ENCODE measurements at places on chromosomes 5 and 9.

DNA sequence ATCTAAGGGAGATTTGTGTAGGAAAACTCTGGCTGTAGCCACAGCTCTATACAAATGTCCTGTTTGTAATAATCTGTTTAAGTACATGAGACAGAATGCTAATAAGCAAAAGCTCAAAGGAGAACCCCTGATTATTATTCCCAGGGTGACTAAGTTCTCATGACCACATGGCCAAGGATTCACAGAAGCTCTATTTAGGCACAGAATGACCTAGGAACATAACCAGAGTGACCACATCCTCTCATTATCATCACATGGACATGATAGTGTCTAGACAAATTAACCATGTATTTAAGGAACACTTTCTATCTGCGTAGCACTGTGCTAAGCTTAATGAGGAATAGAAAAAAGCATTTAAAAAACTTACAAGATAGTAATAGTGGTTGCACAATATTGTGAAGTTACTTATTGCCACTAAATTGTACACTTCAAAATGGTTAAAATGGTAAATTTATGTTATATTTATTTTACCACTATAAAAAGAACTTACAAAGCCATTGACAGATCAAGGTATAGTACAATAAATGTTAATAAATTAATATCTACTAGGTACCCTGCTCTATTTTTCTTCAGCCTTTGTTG, 56.3 kb downstream of the STX17 start:
- DNase-seq = no peak

DNA sequence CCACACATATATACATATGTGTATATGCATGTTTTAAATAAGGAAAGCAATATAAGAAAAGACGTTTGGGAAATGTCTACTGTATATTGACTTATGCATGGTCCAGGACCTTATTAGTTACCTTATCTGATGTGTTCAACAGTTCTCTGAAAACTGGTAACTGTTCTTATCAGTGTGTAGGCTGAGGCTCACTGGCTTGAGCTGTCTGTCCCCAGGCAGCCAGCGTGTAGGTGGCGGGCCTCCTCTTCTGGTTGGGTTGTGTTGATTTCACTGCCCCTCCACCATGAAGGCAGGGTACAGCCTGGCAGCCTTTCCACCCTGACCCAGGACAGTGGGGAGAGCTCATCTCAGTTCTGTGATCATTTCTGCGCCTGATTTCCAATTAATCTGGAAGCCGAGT, 38.7 kb upstream of the SEMA4D start:
- peak; percentile 23 for DNase-seq

DNA sequence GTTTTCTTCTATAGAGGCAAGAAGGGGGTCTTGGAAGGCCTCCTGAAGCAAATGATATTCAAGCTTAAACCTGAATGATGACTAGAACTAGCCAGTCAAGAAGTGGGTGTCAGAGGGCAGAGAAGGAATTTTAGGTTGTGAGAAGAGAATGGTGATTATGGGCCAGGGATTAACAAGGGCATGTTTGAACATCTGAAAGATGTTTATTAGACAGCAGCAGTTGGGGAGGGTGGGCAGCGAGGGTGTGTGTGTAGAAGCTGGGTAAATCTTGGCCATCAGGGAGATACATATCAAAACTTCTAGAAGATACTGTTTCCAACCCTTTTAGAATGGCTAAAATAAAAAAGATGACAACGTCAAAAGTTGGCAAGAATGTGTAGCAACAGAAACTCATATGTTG, 54.5 kb downstream of the MAN2A1 start:
- DNase-seq = no peak

DNA sequence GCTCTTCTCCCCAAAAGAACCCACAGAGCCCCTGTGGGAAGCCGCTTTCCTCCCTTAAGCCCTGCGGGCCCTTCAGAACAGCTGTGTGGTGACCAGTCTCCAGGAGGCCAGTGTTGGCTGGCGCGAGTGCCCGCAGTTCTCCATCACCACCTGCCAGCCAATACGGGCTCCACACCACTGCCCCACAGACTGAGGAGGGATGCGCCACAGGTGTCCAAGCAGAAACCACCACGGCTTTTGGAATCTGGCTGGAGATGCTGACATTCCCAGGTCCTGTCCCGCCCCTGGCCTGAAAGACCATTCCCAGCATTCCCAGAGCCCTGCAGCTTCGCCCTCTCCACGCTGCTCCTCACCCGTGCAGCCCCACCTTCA, 12.8 kb downstream of the CCNI2 start:
- DNase-seq = no peak

DNA sequence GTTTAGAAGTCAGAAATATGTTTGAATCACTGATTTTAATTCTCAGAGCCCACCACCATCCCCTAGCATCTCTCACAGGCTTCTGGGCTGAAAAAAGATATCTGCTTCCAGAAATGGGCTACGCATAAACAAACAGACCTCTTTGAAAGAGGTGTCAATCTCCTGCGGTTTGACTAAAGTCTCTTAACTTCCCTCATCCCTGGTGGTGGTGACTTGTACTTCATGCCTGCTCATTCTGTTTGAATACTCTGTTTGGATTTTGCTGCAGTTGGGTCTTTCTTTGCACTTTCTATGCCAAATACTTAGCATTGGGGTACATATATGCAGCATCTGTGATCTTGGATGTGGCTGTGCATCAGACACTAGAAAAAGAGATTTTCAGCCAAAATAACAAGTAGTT, 157.2 kb upstream of the ATP10B start:
- no peak for DNase-seq

DNA sequence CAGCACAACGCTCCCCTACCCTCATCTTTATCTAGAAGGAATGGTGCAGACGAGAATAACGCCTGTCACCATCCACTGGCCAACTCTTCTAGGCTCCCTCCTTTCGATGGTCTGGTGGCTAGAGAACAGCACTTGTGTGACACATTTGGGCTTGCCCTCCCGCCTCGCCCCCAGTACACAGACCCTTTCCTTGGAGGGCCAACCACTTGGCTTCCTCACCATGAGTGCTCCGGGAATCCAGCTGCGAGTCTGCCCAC, 1.4 kb downstream of the GNAQ start:
- DNase-seq = no peak

DNA sequence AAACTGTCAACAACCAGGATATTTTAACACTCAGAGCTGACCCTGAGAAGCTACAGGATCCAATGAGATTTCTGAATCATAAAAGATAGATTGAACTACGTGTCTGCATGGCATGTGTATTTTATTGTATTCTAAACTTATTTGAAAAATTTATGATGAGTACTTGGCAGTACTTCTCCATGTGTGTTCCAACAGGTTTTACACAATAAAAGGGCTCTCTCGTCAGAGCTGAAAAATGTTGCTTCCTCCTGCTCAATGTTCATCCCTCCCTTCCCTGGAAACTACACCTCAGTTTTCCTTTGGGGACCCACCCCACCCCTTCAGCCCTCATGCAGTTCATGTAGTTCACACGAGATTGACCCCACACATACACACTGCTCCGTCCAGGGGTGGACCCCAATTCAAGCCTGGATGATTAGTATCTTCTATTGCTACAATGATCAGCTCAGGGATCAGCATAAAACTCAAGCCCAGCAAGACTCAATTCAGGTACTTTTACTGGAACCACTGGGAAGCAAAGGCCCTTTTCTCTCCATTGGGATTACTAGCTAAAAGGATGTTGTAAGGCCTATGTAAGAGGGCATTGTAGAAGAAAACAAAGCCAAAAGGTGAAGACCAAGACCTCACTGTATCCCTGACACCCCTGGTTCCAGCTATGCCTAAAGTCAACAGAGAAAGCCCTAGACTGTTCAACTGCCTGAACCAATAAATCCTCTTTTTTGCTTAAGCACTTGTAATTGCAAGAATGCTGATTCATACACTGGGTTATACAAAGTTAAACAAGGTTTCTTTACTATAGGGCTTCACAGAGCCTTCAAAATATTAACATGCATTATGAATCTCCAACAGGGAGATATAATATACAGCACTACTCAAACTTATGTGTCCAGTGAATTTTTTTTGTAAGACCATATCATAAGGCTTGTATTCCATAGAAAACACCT, 112.6 kb downstream of the SAXO1 start:
- DNase-seq = no peak

- DNase-seq = no peak
These were observed 174.4 kb upstream of the RGMB start for GRCh38 chr5:98599016-98599415.

GRCh38 chr5:136087961-136088871, 44.4 kb upstream of the SMAD5 start:
- no peak for DNase-seq

- DNase-seq = no peak
These were observed 3.1 kb upstream of the B4GALT7 start for GRCh38 chr5:177596775-177597238.

DNA sequence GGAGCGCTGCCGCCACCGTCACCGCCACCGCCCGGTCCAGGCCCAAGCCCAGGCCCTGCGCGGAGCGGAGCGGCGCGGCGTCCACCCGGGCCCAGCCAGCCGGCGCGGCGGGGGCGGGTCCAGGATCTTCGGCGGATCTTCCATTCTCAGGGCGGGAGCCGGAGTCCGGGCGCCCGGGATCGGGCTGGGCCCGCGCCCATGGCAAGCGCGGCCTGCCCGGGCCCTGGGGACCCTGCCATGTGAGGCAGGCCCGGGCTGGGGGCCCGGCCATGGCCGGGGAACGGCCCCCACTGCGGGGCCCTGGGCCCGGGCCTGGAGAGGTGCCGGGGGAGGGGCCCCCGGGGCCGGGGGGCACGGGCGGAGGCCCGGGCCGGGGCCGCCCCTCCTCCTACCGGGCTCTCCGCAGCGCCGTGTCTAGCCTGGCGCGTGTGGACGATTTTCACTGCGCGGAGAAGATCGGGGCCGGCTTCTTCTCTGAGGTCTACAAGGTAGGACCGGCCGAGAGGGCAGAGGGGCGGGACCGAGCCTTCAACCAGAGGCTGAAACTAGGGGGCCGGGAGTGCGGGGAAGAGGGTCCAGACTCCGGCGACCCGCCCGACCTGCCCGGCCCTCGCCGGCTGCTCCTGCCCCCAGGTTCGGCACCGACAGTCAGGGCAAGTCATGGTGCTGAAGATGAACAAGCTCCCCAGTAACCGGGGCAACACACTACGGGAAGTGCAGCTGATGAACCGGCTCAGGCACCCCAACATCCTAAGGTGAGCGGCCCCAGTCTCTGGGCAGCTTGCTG, 482 bp downstream of the TESK1 start:
- peak; percentile 21 for DNase-seq

- no peak for DNase-seq
These were observed 434.1 kb downstream of the PLK2 start for GRCh38 chr5:58025809-58026208.

DNA sequence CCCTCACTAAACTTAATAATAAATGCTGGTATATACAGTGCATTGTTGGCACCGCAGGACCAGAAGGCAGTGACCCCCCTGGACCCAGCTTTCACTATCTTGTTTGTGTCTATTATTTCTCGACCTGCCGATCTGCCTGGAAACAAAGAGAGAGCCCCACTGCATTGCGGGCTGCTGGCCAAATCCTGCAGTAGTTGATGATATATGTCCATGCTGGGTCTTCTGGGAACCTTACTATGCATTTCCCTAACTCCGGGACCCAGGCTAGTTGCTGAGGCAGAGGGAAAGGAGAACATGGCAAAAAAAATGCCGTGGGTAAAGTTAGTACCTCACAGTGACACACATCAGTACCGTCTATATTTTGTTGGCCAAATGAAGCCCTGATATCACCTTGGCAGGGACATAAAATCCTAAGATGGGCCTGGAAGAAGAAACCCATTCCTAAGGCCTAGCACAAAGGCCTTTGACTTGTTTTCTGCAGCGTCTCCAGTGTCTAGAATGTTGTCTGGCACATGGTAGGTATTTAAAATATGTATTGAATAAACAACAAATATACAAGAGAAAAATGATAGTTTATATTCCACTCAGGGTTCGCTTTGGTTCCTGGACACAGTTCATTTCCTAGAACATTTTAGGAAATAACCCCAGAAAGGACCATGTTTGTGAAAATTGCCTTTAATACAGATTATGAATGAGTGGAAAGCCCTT, 46.1 kb downstream of the NMUR2 start:
- no peak for DNase-seq

GRCh38 chr9:1869843-1870242, 145.3 kb upstream of the SMARCA2 start:
- no peak for DNase-seq

GRCh38 chr5:180399401-180400215, 46.5 kb upstream of the GFPT2 start:
- no peak for DNase-seq

GRCh38 chr5:1702318-1702717, 97.3 kb downstream of the MRPL36 start:
- no peak for DNase-seq

DNA sequence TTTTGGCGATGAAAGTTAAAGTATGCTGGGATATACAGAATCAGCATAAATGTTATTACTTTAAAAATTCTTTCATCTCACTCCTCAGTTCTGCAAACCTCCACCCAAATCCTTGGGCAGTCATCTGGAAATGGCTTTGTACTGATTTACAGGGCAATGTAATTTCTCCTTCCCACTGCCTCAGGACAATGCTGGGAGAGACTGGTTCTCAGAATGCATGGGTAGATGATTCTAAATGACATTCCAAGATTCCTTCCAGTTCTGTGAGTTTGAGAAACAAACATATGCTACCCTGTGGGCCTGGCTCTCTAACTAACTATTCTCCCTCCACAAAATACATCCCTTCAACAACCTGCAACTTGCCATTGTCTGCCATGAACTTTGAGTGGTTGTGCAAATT, 7.5 kb upstream of the PSAT1 start:
- DNase-seq = no peak

DNA sequence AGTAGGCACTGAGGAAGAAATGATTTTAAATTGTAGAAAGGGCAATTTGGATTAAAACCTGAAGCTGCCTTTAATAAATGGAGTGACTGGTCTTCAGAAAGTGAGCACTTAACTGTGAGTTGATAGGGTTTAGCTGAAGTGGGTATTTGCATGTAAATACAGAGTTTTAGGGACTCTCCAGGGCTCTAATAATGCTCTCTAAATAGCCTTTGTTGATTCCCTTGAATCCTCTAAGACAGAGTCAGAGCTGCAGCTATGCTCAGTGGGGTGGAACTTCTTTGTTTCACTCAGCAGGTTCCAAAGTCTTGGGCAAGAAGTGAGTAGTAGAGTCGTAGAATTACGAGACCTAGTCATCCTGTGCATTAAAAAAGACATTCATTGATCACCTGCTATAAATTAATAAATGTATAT, 21.4 kb downstream of the GLRA1 start:
- no peak for DNase-seq

DNA sequence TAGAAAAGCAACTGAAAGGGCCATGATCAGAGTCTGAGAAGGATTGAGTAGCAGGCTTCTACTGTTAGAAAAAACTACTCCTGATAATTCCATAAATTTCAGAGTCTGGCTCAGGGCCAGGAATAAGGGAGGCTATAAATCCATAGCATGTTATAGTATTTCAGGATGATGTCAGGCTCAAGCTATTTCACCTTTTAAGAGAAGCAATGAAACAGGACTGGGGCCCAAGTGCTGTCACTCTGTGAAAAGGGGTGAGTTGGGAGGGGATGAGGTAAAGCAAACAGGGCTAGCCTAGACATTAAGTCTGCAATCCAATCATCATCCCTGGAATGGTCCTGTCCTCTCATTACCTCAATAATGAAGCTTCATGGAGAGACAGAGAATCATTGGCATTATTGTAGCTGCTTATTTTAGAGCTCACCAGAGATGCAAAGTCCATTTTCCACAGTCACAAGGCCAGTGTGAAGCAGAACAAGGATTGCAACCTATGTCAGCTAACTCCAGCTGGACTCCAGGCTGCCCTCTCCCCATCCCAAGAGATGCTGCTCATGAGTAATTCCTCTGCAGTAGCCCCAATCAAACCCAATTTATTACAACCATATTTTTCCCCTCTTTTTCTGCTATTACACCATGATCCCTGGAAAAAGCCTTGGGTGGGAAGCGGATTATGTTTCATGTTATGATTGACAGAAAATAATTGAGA, 56.0 kb downstream of the PAPPA start:
- no peak for DNase-seq

All from hematopoietic multipotent progenitor cell (in vitro differentiated cells).